T1000 (cell line): ENCODE measurements at places on chromosomes 6 and 20.

GRCh38 chr6:128784266-128784665 lies 98.7 kb upstream of the LAMA2 start:
- no peak for DNase-seq

DNA sequence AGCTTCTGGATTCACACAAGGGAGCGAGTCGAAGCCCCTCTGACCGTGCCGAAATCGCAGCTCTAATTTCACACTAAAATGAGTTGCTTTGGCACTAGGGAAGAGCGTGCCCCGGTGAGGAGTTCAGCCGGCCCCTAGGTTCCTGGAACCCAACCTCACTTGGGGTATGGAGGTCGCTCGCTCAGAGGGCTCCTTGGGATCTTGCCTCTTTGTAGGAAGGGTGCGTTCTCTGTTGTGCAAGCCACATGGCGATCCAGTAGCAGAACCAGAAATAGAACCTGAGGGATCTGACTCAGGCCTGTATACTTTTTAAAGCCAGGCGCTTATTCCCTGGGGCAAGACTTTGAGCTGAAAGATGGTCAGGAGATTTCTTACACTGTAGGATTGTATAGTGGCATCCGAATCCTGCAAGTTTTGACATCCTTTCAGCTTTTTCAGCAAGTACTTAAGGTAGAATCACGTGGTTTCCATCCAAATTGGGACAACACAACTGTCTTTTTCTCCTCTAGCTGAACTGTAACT lies 861 bp upstream of the RALGAPA2 start:
- DNase-seq: no peak

DNA sequence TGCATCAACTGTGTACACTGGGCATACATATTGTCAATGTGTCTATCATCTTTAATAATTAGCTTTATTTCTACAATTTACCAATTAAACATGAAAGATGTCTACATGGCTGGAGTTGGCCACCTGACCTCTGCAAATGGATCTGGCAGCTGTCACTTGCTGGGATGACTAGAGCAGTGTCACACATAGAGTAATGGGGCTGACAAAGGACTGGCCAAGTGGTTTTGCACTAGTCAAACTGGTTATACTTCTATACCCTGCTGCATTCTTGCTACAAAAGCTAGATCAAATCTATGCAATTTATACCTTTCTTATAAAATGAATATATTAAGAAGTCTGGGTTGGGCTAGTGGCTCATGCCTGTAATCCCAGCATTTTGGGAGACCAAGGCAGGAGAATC lies 99.3 kb downstream of the SESN1 start:
- DNase-seq: no peak

GRCh38 chr6:108959972-108960582 lies 111.9 kb downstream of the ARMC2 start:
- DNase-seq: no peak

DNA sequence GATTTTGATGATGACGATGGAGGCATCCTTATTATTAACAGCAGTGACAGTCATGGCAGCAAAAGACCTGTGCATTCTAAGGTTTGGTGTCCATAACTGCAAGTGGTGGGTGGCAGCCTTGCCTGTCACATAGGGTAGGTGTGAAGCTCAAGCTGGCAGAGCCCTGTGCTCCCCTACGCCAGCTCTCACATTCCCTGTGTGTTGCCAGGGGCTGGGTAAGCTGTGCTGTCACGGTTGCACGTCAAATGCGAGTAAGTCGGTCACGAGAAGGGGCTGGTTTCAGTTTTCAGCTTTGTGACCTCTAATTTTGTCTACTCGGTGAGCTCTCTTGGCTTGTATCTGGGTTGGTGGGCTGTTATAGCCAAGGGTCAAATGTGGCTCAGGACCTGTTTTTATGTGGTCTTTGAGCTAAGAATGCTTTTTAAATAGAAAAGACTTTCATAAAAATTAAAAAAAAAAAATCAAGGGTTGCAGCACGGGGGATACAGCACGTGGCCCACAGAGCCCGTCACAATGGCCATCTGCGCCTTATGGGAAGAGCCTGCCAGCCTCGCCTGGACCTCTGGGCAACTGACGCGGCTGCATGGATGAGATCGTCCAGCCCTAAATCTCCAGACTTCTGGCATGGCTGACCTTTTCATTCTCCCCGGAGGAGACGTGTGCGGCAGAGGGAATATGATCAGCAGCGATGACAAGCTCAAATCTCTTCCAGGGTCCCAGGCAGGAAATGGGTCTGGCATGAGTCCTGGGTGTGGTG lies 148.5 kb downstream of the PHACTR3 start:
- DNase-seq: no peak

DNA sequence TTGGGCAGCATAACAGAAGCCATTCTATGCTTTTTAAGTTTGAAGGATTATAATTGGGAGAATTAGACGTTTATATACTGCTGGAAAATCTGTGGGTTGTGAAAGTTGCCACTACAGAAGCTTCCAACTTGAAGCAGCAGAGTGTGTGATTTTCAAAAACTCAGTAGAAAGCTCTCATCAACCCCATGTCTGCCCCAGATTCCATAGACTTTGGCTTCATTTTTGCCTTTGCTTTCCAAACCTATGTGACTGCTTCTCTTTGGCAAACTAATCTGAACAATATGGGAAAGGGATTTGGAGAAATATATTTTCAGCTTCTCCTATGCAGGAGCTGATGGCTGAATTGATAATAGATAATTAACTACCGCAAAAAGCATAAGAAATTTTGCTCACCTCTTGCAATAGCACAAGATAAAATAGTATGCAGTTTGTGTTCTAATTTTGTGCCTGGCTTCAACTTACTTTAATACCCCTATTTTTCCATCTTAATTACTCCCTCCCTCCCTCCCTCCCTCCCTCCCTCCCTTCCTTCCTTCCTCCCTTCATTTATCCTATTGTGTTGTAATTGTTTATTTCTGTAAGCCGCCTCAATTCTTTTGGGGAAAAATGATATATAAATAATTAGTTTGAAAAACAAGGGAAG lies 214.1 kb upstream of the HS3ST5 start:
- DNase-seq: no peak

DNA sequence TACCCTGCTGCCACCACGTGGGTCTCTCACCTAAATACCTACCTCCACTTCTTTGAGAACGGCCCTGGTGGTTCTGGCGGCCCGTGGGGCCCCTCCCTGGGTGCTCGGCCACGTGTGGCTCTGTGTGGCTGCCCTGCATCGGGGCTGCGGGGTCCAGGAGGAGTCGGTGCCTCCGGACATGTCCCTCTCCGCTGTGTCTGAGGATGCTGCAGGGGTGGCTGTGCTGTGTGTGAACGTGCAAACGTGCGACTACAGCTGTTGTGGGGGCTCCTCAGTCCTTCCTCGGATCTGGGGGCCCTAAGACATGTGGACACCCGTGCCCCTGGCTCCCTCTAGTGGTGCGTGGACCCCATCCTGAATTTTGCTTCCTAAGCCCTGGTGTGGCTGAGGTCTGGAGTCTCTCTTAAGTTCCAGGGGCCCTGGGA lies 691.8 kb downstream of the QKI start:
- DNase-seq: no peak

DNA sequence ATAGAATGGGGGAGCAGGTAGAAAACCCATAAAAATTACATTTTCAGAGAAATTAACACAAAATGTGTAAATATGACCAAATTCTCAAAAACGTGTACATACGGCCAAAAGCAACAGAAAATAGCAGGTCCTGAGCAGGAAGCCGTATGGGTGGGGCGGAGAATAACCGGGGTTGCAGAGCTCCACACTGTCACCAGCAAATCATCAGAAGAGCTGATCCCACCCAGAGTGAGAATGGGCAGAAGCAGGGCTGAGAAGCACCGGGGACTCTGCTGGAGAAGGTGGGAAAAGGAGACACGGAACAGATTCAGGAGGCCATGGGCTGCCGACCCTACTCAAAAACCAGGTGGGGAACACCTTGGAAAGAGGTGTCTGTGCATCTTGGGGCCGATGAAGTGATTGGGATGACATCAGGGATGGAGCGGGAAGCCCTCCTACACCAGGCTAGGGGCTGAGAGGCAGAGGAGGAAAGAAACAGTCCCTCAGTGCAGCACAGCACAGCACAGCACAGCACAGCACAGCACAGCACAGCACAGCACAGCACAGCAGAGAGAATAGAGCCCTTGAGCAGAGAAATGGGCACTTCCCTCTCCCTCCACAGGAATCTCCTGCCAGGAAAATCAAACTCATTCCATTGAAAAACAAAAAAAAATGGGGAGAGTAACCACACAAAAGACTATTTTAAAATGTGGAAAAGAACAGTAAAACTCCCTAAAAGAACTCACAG lies 22.3 kb downstream of the STX7 start:
- DNase-seq: no peak

GRCh38 chr6:37861452-37861851 lies 41.9 kb downstream of the ZFAND3 start:
- DNase-seq: no peak

GRCh38 chr6:4010689-4011090 lies 68.2 kb downstream of the FAM217A start:
- no peak for DNase-seq

DNA sequence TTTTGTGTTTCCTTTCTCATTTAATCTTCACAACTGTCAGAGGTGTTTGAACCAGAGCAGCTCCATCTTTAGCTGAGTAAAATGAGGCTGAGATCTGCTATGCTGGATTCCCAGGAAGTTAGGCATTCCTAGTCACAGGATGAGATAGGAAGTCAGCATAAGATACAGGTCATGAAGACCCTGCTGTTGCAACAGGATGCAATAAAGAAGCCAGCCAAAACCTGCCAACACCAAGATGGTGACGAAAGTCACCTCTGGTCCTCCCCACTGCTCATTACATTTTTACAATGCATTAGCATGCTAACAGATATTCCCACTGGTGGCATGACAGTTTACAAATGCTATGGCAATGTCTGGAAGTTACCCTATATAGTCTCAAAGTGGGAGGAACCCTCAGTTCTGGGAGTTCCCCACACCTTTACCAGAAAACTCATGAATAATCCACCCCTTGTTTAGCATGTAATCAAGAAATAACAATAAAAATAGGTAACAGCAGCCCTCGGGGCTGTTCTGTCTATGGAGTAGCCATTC lies 262.2 kb upstream of the FERMT1 start:
- DNase-seq: no peak

GRCh38 chr6:3997177-3997770 lies 81.7 kb downstream of the FAM217A start:
- DNase-seq: no peak

DNA sequence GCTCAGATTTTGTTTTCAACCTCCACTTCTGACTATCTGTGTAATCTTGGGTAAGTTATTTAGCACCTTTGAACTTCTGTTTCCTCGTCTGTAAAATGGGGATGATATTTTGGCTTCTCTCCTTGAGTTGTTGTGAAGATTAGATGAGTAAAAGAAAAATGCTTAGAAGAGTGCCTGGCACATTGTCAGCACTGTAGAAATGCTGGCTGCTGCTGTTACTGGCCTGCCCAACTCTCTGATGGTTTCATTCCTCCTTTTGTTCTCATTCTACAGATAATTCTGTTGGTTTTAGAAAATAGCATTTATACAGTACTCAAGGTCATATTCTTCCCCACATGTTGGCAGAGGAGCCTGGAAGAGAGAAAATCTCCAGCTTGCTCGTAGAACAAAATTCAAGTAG lies 547.2 kb upstream of the JAG1 start:
- DNase-seq: no peak

GRCh38 chr6:146433881-146434731 lies 109.5 kb upstream of the RAB32 start:
- no peak for DNase-seq

DNA sequence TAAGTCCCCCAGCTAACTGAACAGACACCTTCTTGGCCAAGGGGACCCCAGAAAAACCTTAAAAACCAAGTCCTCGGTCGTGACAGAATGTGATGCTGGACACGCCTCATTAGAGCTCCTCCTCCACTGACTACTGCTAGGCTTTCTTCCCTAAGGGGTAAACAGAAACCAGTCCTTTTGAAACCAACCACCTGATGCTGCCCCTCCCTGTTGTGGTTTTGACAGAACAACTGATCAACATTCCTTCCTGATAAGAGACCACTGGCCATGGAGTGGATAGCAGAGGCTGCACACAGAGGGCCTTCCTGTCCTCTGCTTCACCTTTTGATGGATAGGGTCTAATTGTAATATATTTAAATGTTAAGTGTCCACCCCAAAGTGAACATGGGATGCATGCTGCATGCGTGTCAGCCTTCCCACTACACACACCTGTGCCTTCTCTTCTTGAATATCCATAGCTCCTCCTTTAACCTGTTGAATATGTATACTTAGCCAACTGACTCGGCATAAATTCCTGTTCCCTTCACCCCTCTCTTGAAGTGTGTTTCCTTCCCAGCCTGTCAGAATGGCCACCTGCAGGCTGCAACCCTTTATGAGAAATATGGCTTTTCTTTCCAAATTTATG lies 27.9 kb upstream of the SLC2A12 start:
- no peak for DNase-seq

DNA sequence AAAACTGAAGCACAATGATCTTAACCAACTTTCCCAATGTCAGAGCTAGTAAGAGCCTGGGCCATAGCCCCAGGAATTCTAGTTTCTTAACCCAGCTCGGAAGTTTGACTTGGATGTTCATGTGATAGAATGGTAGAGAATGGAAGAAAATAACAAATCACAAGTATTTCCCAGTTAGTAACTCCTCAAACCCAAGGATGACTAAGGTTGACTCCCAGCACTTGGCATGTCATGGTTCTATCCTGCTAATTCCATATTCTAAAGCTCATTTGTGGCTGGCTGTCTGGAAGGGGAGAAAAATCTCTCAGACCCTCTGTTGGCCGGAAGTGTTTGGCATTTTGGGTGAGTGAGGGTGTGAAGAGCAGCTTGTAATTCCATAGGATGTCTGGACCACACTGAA lies 248.7 kb downstream of the RFPL4B start:
- DNase-seq: no peak

DNA sequence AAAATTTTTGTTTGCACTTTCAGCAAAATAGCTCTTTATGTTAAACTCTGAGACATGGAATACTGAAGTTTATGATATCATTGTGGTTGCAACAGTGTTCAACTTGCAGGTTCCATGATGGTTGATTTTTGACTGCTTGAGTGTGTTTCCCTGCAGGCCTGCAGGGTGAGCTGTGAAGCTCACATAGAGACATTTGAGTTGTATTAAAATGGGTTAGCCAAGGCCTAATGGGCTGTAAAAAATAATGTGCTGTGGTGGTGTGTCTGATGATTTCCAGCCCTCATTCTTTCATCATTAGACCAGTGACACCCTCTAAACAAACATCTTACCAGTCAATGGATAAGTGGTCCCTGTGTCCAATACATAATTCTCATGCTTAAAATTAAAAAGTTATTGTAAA lies 321.4 kb downstream of the FARS2 start:
- DNase-seq: no peak

- no peak for DNase-seq
Measured at GRCh38 chr20:6699921-6700562, 67.4 kb upstream of the BMP2 start.
